ENCODE measurements at places on chromosomes 2 and 18.

- DNase-seq = no peak
Observed at GRCh38 chr2:95004711-95005110, 20.8 kb upstream of the MAL start.

DNA sequence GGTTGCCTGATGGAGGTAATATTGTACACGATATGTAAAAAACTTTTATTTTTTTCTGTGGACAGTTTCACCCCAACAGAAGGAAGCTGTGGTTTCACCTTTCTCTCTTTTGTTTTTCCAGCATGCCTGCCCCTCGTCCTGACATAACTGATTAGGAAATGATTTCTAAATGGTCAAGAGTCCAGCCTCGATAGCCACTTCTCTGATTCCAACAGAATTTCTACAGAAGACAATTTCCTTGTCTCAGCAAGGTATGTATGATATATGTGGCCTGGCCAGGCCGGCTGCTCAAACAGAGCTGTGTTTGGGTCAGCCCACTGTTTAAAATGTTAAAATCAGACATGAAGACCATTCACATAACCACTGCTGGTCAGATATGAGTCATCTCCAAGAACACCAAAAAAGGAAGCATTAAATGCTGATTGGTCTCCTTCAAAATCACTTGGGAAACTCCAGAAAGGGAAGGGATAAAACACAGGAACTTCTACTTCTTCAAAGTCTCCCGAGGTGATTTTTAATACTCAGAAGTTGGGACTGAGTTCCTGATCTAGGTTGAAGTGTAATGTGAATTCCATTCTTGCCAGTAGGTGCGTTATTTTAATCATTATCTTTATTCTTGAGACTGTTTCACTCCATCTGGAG is 22.3 kb downstream of the ATP8B1 start:
- DNase-seq = no peak

DNA sequence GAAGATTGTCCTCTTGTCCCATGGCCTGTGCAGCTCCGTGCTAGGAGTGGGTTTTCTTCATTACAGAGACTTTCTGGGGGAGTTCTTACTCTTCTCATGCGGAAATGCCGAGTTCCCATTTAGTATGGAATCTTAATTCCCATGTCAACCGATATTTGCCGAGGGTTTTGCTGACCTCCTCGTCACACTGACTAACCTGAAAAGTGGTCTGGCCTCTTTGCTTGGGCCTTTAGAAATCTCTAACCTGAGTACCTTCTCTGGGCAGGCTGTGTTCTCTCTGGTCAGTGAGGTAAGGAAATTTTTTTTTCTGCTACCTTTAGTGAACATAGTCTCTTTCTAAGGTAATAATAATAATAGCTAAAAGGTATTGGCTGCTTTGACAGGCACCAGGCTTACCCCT is 10.9 kb upstream of the EML6 start:
- DNase-seq = no peak

DNA sequence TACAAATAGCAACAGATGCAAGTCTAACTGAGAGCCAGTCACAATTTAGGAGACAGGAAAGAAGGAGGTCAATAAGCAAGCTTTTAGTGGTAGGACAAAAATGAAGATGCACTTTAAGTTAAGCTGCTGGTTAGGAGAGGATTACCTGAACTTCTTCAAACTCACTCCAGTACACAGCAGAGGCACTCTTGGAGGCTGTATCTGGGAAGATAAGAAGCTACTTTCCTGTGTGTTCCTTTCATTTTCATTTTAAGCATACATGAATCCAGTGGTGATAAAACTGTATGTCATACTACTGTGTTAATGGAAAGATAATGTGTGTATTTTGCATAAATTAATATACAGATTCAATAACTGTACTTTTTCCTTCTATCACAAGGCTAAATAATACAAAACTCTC is 49.6 kb downstream of the HYCC2 start:
- DNase-seq = no peak
